NCI-H146 (cell line): ENCODE measurements at places on chromosomes 11 and 22.

GRCh38 chr11:111741751-111742150, 24.4 kb downstream of the PPP2R1B start:
- no peak for DNase-seq

DNA sequence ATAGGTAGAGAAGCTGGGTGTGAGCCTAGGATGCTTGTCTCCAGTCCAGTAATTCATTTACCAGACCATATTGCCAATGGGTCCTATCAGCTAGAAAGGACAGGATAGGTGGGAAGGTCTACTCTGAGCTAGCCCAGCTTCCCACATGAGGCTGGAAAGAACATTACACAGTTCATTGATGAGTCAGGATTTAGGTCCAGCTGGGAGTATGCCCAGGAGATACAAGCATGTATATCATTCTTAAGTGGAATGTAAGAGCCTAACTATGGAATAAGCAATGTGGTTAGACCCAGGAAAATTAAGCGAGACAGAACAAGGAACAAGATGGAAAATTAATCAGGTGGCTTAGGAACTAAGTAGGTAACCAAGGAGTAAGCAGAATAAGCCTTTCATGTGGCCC, 59.0 kb upstream of the TBCEL start:
- DNase-seq = no peak

- DNase-seq = no peak
Measured at GRCh38 chr22:31106001-31106571, 1.3 kb downstream of the SELENOM start.

GRCh38 chr11:27573024-27573423, 66.5 kb upstream of the LIN7C start:
- DNase-seq = no peak

GRCh38 chr11:45847911-45848316, 639 bp downstream of the CRY2 start:
- DNase-seq = peak; percentile 47

- no peak for DNase-seq
Measured at GRCh38 chr11:2869134-2869526, 16.4 kb downstream of the CDKN1C start.

DNA sequence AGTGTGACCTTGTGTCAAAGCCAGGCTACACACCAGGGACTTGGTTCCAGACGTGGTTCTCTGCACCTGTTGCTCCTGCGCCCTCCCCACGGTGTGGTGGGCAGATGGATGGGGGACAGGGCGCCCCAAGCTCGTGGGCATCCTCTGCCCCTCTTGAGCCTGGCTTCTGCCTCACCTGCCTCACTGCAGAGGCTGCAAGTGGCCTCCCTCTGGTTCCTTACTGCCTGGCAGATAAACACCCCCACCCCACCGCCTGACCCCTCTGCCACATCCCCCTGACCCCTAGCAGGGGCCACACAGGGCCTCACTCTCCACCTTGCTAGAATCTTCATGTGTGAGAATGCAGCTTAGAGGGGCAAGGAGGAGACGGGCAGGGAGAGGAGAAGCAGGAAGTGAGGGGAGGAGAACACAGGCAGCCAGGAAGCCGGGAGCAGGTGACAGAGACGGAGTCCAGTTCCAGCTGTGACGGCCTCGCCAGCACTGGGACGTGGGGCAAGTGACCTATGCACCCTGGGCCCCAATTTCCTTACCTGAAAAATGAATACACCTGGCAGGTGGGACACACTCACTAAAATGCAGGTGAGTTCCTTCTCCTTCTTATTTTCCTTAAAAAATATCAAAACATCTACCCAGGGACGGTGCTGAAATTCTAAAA, 178.3 kb downstream of the EFCAB6 start:
- no peak for DNase-seq

DNA sequence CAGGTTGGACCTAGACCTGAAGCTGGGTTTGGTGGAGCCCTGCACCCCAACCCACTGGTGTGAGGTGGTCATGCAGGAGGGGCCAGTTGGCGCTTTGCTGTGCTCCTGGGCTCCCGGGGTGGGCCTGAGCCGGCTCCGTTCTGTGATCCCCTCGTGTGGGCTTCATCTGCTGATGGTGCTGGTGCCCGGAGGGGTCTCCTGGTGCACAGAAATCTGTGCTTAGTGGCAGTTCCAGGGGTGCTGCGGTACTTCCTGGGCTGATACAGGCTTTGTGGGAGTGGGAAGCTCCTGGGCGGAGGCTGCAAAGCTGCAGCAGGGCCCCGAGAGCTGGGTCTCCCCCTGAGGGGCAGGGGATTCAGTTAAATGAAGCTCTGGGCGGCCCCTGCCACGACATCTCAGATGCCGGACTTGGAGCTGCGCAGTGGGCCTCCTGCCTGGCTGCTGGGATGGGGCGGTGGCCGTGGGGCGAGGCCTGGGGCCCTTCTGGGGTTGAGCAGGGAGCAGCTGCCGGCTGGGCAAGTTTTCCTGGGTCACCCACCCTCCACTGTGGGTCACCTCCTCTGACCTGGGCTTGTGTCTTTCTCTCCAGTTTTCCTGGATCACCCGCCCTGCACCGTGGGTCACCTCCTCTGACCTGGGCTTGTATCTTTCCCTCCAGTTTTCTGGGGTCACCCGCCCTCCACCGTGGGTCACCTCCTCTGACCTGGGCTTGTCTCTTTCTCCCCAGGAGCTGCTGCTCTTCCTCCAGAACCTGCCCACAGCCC, 410.5 kb downstream of the TBC1D22A start:
- DNase-seq = no peak

GRCh38 chr11:120834686-120835210, 189.2 kb upstream of the TBCEL start:
- DNase-seq = no peak

DNA sequence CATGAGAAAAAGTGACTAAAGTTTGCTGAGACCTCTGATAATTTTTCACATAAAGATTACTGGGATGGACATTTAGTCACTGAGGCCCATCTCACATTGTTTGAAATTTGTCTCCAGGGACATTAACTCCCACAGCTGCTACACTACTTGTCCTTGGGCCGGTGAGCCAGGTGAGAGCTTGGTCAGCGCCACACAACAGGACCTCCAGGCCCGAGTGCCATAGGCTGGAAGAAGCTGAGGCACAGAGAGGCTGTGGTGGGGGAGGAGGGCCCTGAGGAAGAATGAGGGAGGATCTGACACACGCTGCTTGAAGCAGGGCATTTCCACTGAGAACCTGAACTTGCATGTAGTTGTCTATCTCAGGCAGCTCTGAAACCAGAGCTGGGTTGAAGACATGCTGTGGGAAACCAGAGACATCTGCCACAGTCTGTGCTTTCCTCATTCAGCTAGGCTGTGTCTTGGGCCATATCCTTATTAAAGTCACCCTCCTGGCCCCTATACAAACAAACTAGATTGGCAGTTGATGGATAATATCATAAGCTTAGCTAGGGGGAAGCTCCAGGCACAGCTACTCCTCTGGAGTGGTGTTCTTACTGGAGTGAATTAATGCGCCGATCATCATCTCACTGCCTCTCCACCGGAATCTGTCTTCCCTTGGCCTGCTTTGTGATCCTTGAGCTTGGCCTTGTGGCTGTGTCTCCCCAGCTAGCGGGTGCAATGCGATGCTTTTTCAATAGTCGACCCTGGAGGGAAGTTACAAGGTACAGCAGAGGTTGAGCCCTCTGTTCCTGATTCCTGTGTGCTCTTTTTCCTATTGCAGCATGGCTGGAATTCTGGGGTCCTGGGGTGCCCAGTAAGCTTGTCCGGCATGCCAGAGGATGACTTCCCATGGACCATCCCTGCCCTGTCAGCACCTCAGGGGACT, 225.3 kb upstream of the B3GAT1 start:
- no peak for DNase-seq

GRCh38 chr11:47052576-47052975, 116.0 kb downstream of the CSTPP1 start:
- DNase-seq = no peak

DNA sequence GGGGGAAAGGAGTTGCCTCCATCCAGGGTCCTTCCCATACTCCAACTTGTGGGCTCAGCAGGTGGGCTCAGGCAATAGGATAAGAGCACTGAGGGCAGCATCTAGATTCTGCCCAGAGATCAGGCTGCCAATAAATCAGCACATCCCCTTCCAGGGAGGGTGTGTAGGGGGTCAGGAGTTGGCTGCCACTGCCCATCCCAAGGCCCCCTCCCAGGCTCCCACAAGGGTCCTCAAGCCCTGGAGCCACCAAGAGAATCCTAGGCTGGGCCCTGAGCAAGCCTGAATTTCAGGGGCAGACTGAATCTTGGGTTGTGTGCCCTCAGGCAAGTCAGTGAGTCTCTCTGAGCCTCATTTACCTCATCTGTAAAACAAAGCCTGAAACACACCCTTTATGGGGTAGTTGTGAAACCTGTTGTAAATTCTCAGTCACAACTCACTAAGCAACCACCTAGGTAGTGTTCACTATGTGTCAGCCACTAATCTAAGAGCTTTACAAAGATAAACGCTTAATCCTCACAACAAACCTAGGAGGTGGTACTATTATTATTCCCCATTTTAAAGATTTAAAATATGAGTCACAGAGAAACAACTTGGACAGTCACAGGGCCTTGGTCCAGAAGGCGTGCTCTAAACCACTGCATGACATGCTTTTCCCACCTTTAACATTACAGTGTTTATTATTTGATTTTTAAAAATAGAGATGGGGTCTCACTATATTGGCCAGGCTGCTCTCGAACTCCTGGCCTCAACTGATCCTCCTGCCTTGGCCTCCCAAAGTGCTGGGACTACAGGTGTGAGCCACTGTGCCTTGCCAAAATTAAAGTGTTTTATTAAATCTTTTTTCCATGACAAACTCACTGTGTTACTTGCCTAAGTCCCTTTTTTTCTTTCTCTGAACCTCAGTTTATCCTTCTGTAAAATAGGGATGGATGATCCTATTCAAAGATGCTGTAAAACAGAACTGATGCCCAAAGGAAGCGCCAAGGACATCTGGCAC, 36.2 kb downstream of the LMO1 start:
- DNase-seq = no peak

DNA sequence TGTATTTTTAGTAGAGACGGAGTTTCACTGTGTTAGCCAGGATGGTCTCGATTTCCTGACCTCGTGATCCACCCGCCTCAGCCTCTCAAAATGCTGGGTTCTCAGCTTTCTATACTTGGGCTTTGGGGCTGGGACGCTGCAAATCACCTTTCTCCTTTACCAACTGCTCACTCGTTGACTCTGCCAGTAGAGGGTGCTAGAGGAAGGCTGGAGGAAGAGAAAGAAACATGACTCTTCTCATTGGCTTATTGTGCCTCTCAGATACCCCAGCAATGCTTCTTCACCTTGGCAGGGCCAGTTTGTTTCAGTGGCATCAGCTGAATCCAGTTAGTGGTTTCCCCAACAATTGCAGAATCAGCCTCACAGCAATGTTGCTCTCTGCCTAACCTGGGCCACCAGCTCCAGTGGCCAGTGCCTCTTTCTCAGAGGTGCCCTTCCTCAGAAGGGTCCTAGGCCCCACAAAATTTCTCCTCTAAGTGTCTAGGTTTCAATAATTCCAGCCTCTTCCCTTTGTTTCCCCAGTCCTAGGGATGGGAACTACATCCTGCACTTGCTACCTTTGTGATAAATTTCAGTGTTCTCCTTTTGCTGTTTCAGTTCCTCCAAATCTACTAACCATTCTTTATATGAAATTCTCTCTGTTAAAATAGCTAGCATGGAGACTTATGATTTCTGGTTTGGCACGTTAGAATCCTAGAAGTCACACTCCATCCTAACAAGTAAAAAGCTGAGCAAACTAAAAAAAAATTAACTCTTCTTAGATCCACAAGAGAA, 71.5 kb upstream of the VSTM5 start:
- peak; percentile 73 for DNase-seq

DNA sequence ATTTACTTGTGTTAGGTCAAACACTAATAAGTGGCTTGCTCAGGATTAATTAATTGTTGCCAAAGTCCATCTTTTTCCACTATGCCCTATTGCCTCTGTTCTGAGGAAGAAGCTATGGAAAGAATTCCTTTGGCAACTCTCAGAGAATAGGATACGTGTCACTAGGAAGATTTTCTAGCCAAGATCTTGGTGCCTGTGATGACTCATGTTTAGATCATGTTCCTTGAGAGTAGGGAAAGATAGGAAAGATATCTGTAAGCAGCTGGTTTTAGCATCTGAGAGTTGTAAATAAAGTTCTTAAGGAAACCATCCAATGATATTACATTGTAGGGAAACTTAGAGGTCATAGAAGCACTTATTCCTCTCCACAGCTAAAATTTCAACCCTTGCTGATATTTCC, 15.7 kb downstream of the SLN start:
- DNase-seq = no peak

- peak; percentile 1 for DNase-seq
Measured at GRCh38 chr11:7165911-7166310, 77.1 kb downstream of the RBMXL2 start.

DNA sequence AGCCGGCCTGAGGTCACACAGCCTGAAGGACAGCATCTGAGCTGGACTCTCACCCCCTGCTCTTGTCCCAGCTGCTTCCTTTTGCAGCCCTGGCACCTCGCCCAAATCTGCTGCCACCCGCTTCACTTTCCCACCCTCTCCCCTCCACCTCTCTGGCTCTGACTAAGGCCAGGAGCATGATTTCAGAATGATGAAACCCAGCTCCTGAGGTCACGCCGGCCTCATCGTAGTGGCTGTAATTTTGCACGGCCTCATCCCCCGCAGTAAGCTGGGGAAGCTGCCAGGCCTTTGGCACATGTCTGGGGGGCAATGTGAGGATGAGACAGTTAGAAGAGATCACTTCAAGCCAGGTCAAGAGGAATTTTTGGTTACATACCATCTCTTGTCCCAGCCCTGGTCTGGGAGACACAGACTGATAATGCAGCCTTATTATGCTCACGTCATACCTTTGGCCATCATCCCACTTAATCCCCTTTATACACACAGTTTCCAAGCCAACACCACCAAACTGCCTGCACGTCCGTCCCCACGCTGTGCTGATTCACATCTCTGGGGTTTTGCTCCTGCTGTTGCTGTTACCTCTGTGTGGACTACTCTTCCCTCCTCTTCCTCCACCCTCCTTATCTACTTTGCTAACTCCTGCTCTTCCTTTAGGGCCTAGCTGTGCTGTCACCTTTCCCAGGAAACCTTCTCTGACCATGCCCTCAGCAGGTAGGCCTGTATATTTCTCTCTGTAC, 58.1 kb downstream of the CHRDL2 start:
- DNase-seq = no peak

GRCh38 chr11:132520199-132520598, 1012.1 kb downstream of the OPCML start:
- no peak for DNase-seq

DNA sequence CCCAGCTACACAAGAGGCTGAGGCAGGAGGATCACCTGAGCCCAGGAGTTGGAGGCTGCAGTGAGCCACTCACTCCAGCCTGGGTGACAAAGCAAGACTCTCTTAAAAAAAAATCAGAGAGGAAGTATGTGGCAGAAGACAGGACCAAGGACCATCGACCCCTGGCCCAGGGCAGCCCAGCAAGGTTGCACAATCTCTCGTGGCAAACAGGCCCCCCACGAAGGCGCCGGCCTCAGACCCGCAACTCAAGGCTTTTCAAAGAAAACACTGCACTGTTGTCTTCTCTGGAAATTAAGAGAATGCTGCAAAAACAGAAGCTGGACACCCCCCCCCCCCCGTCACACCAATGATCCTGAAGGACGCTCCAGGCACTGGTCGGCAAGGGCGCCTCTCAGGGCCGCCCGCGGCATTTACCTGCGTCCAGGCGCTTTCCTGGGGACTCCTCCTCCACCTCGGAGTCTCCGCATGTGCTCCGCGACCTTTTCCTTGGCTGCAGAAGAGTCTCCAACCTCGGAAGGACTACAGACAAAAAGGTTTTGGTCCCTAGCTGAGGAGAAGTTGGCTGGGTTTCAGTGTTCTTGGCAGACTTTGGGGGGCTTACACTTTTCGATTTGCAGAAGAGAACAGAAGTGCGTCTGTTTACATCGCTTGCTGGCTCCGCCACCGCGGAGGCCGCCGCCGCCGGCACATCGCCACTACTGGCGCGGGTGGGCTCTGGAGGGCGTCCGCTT, 40.5 kb downstream of the BRD1 start:
- DNase-seq = no peak
